ENCODE measurements at places on chromosomes 13 and 19. TPM values are rescaled to one million over a fixed set of nuclear protein-coding genes. Genes with fewer than 3 reads are reported as not detected.

The EBI3 gene
- 3.0 TPM for total RNA-seq

The OR7D2 gene
- not detected for total RNA-seq

The USP12 gene
- total RNA-seq: 23.8 TPM

The RFX1 gene
- total RNA-seq: 1.3 TPM

The SLITRK6 gene
- total RNA-seq: not detected

The RFPL4A gene
- 89.1 TPM for total RNA-seq

The CPB2 gene
- total RNA-seq: not detected

The CBY2 gene
- not detected for total RNA-seq

The BLOC1S3 gene
- 6.9 TPM for total RNA-seq

The PSG3 gene
- total RNA-seq: not detected

The ZNF709 gene
- 0.80 TPM for total RNA-seq

The S1PR4 gene
- not detected for total RNA-seq

The SIGLEC11 gene
- total RNA-seq: not detected

The LGI4 gene
- total RNA-seq: not detected

The DHDH gene
- not detected for total RNA-seq

The LILRB2 gene
- total RNA-seq: not detected

The RNF113B gene
- not detected for total RNA-seq
